ENCODE measurements at places on chromosomes 3 and 15.

GRCh38 chr15:68651916-68652525, 73.2 kb downstream of the CORO2B start:
- no peak for DNase-seq

DNA sequence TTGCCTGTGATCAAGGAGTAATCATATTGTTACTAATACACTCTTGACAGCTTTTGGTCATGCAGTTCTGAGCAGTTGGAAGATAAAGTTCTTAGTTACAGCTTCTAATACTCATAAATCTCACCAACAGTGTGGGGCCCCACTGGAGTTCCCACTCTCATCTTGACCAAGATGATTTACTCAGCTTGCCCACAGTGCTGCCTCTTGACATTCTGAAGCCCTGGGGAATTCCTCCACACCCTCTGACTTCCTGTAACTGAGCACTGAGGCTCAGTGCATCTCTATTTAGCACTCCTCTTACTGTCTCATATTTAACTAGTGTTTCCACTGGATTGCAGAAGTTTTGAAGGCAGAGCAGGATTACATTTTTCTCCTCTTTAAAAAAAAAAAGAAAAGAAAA, 1.9 kb upstream of the ARL6IP5 start:
- DNase-seq = peak; percentile 84

DNA sequence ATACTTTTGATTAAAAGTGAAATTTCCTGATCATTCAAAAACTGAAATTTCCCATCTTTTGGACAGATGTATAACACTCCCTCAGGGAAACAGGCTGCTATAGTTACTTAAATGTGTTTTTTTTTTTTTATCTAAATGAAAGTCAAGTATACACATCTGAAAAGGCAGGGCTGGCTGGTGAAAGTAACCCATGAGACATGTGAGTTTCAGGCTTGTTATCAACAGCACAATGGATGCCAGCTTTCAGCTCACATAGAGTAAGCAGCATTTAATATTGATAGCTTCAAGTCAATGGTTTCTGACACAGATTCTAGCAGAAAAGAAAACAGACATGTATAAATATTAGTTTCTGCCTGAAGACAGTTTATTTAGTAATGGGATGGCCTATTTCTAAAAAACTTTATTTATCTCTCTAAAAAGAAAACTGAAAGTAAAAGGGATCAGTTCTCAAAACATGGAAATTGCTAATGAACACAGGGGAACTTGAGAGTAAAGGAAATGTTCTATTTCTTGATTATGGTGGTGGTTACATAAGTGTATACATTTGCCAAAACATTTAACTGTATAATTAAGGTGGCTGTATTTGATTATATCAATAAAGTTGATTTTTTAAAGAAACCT, 89.7 kb upstream of the CMC1 start:
- DNase-seq = peak; percentile 29

DNA sequence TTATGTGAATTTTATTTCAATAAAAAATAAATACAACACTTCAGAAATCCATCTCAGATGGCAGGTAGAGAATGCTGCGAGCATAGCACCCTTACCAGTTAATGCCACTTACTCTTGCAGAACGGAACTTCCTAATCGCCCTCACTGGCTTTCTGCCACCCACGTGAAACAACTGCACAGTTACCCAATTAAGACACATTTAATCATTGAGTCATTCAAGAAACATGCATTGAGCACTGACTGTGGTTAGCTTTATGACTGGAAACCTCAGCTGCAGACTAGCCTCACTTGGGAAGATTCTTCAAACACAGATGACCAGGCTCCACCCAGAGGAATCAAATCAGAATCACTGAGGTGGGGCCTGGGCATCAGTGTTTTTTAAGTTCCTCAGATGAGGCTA, 5.6 kb upstream of the MFGE8 start:
- DNase-seq = peak; percentile 96

- no peak for DNase-seq
Observed at GRCh38 chr3:149936812-149937230, 33.9 kb downstream of the PFN2 start.
